ENCODE measurements at places on chromosomes 7 and 10.
A peak's percentile ranks its signal among the peaks of the same experiment; 100 is the strongest.

DNA sequence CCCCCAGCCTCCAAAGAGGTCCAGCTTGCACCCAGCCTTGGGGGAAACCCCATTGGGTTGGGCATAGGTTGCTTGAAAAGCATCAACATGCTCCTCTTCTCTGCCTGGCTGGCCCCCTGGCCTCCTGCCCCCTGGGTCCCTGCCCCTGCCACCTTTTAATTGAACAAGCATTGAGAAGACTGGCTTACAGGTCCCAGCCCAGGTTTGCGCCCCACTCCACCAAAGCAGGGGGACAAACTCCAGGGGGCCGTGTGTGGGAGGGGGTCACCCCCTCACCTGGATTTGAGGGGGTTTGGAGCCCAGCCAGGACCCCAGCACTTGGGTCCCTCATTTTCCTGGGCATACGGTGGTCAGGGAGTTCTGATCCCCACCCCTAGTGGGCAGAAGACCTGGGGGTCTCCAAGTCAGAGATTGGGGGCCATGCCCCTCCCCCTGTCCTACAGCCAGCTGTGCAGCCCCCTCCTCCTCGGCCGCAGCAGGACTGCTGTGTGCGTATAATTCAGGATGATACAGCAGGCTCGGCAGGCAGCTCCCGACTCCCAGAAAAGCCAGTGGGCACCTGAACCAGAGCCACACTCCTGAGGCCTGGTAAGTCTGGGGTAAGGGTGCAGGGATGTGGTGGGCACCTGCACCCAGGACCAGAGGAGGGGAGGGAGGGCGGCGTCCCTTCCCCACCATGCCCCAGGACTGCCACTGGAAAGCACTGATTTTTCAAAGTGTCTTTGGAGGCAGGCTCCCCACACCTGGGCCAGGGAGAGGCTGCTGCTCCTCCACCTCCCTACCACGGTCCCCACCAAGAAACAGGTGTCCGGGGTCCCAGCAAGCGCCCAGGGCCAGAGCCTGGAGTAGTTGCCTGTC is 1.7 kb downstream of the ELFN1 start:
- no peak for DNase-seq

- DNase-seq = peak; percentile 56
Measured at GRCh38 chr10:28997734-28998133, 291.1 kb upstream of the LYZL1 start.

GRCh38 chr7:41584746-41585145 is 118.1 kb downstream of the INHBA start:
- no peak for DNase-seq

DNA sequence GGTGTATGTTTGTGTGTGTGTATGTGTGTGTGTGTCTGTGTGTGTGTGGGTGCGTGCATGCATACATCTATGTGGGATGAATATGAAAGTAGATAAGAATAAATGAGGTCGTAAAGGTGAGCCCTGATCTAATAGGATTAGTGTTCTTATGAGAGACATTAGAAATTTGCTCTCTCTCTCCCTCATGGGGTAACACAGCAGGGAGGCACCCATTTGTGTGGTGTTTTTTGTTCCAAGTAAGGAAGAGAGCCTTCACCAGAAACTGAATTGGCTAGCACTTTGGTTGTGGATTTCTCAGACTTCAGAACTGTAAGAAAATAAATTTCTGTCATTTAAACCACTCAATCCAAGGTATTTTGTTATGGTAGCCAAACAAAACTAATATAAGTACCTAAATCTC is 353.7 kb upstream of the CHRM2 start:
- DNase-seq = no peak

- DNase-seq = peak; percentile 46
Measured at GRCh38 chr10:48306870-48307710, 613 bp downstream of the MAPK8 start.

- no peak for DNase-seq
Measured at GRCh38 chr7:65409363-65409762, 35.7 kb downstream of the ZNF92 start.

GRCh38 chr10:18043148-18044006 is 91.7 kb downstream of the SLC39A12 start:
- DNase-seq = peak; percentile 67

DNA sequence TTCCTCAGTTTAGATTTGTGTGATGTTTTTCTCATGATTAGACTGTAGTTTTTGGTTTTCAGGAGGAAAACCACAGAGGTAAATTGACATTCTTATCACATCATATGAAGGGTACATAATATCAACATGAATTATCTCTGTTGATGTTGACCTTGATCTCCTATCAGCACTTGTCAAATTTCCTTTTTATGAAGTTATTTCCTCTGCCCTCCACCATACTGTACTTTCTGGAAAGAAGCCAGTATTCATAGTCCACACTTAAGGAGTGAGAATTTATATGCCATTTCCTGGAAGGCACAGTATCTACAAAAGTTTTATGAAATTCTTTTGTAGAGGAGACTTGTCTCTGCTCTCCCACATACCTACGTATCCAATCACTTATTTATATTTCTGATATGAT is 807.2 kb upstream of the MBL2 start:
- DNase-seq = no peak

DNA sequence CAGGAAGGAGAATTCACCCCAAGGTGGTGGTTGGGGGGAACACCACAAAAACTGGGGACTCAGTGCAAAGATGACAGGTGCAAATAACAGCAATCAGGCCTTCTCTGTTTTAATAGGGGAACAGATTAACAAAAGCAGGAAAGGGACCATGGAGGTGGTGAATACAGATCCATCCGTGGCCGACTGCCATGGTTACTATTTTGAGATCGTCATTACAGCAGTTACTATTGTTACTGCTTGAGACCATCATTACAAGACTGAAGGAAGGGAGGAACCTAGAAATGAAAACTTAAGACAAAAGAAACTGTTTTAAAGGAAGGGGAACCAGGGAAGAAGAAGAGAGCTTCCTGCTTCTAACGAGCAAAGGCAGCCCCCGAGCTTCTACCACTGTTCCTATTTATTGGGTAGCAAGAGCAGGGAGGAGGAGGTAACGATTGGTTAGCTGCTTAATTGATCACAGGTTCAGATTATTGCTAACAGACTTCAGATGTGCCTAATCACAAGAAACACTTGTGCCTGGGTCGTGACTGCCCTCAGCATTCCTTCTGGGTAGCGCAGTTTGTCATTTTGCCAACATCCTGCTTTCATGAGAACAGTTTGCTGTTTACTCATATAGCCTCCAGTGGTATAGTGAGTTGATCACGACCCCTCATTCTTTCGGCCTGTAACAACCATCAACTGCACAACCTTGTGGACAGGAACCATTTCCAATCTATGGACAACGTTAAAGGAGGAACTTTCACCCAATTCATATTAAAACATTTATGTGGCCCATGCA is 216.3 kb downstream of the CHCHD3 start:
- DNase-seq = peak; percentile 64

DNA sequence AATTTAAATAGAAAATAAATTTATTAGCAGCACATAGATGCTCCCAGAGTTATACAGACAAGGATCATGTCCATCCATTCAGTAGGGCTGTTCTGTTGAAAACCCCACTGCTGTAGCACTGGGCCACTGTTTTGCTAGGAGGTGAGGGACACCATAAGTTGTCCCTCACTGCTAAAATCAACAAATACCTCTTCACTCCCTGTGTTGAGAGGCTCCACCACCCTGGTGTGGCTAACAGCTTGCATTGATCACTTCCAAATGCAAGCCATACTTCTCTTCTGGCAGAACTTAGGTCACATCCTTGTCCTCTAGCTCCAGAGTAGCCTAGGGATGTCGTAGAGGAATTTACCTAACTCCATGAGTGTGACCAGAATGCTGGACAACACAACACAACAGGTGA is 55.4 kb downstream of the MDFIC start:
- DNase-seq = no peak

DNA sequence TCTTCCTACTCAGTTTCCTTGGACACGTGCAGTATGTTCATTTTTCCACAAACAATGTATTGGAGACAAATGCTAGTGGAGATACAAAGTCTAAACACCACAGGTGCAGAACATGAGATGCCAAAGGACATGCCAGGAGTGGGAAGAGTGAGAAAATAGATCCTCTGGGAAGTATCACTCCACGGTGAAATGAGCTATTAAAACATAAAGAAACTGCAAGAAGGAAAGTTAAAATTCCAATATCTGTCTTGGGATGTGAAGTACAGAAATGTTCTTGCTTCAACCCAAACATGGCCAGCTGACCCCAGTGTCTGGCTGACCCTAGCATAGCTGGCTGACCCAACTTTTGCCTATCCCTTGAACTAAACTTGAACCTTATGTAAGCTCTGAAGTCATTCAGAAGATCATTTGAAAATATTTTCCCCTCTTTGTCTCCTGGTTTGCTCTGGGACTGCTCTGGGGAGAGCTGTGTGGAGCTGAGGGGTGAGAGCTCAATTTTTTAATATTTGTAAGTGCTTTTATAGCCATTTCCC is 59.5 kb downstream of the FZD1 start:
- no peak for DNase-seq

DNA sequence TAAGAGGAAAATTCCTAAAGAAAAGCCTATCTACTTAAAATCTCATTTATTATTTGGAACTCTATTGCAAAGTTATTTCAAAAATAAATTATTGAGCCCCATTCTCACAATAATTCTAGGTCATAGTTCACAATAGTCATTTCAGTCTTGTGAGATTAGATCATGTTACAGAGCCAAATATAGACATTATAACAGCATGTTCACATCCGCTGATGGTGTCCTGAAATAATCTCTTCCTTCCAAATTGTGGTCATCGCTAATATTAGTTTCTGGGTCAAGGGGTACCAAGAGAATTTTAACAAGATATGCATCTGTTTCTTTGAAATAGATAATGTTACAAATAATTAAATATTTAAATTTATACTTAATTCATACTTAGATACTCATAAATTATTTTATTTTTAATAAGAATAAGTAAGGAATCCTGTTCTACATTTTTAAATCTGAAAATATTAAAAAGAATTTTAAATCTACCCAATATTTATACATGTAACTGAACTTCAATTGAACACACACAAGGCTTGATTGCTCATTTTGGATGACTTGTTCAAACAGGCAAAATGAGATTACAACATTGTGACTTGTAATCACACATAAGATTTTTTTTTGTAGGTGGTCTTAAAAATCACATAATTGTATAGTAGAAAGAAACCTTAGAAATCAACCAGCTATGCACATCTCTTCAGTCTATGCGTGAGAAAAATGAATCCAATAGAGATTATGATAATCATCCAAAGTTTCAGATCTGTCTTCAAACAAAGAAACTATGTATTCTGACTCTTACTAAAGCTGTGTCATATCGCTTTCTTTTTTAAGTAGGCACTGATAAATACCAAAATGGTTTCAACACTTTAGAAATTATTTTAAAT is 13.1 kb downstream of the GNAT3 start:
- DNase-seq = peak; percentile 94

GRCh38 chr7:40311307-40311706 is 176.5 kb downstream of the SUGCT start:
- no peak for DNase-seq

- peak; percentile 80 for DNase-seq
Measured at GRCh38 chr10:17910125-17910789, 41.5 kb upstream of the SLC39A12 start.

DNA sequence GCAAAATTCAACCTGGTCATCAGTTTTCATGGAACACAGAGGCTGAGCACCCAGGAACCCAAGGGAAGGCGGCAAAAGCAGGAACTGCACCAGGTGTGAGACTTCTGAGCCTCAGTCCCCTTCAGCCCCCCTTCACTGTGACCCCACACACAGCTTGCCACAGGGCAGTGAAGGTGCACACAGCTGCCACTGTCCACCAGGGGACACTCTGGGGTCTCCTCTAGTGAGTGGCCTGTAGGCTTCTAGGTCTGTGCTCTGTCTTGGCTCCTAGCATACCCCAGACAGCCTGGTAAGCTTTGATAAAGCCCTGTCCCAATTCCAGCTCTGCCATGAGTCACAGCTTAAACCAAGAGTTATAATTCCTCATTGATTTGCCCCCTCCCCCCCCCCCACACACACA is 12.1 kb downstream of the KCNH2 start:
- DNase-seq = no peak

DNA sequence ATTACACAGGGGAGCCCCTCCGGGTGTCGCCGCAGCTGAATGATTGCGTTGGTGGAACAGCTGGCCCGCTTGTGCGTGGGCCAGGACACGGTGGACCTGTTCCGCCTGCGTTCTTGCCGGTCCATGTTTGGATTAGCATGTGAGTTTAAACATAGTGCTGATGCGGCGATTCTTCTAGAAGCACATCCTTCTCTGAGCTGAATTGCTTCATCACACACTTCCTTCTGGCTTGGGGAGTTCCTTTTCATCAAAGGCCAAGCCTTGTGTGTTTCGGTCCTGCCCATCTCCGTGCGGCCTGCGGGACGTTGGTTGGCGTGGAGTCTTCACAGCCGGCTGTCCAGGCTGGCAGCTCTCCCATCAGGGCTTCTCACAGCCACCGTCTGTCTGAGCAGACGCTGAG is 45.5 kb upstream of the SLC29A4 start:
- peak; percentile 64 for DNase-seq

DNA sequence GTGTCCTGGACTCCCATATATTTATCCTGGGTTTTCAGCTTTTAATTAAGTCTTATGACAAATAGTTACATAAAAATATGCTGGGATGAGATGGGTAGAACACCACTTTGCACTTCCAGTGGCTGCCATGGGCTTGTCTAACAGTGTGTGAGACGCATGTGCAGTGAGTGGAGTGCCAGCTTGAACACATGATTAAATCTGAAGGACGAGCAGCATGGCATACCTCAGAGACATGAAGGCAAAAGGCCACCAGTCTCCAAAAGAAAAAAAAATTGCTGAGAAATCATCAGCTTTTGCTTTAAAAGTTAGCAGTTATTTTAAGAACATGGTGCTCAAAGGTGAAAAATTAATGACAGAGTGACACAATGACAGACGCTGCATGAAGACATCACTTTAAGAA is 139.0 kb upstream of the ADCY1 start:
- DNase-seq = no peak

GRCh38 chr7:2757904-2758672 is 70.1 kb downstream of the AMZ1 start:
- DNase-seq = peak; percentile 98

DNA sequence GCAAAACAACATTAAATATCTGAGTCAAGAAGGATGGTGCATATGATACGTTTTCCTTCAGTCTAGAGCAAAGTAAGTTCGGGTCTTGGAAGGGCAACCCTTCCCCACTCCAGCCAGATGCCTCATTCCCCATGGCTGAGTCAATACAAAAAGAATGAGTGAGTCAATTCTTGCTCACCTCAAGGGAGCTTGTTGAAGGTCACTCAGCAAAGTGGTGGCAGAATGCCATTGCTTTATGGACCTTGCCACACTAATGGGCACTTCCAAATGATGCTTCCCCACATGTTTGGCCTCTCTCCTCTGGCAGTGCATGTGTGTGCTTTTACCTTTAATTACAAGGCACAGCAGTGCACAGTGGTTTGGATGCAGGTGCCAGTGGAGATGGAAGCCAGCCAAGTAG is 296.5 kb downstream of the SORCS3 start:
- DNase-seq = peak; percentile 9

DNA sequence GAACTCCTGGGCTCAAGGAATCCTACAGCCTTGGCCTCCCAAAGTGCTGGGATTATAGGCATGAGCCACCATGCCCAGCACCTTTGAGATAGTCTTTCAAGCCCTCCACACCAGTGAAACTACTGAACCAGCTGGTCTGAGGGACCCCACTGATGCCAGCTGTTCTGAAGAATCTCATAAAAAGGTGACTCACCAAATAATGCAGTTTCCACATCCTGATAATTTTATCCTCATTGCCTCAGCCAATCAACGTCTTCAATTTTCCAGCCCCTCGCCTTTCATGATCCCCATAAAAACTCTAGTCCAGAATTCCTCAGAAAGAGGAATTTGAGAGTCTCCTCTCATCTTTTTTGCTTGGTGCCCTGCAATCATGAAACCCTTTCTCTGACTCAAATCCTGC is 1691.6 kb upstream of the LRRTM3 start:
- DNase-seq = no peak

GRCh38 chr7:129986600-129986999 is 33.8 kb upstream of the UBE2H start:
- no peak for DNase-seq

Data from choroid plexus epithelial cell (primary cell).